ENCODE measurements at places on chromosomes 1 and 21.

- DNase-seq: no peak
Measured at GRCh38 chr1:106962591-106962990, 93.9 kb upstream of the PRMT6 start.

- peak; percentile 78 for DNase-seq
Measured at GRCh38 chr1:160374306-160375110, 7.6 kb downstream of the NHLH1 start.

GRCh38 chr1:98675282-98675681 lies 13.8 kb downstream of the SNX7 start:
- no peak for DNase-seq

- DNase-seq: no peak
Measured at GRCh38 chr1:38533772-38534472, 325.6 kb downstream of the RRAGC start.

GRCh38 chr1:217911908-217912307 lies 280.8 kb downstream of the SPATA17 start:
- DNase-seq: peak; percentile 73
